CD4-positive, alpha-beta T cell (primary cell): ENCODE measurements at places on chromosomes 7 and 10.

DNA sequence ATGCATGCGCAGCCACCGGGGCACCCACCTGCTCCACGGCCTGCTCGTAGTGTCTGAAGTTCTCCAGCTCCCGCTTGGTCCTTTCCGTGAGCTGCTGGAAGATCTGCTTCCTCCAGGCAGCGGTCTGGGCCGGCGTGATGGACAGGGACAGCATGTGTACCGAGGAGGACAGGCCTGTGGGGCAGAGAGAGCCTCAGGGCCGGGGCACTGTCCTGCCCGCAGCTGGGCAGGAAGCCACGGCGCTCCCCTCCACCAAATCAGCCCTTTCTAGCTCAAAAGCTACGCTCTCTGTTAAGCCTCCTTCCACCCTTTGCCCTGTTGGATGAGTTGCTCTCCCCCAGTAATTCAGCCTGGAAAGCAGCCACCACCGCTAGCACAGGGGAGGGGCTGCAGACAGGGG is 19.2 kb downstream of the TECPR1 start:
- DNase-seq, result no peak

DNA sequence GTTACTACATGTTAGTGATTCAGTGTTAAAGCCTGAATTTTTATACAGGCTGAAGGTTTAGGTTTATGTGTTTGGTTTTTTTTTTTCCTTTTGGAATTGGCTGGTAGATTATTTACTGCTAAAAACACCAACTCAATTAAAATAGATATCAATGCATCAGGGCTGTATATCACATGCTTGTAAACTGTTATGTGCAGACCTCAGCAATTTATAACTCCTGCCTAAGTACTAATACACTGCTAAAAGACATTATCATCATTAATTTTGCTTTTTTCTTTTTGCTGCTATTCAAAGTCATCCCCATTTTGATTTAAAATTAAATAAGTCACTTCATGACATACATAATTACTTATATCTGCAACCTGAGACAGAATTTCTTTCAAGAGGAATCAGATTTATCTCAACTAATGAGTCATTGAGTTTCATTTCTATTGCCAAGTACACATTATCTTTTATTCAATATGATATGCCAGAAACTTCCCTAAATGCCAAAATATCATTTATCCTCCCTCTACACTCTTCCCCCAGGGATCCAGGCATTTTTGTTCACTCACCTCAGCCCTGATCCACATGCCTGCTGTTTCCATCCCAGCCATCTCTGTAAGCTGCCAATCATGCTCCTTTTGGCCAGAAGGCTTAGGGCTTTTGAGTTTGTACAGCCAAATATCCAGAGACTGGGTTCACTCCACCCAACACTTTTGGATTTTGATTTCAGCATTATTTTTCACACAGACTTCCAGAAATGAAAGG is 98.5 kb downstream of the POLR1F start:
- DNase-seq, result no peak

- no peak for DNase-seq
These were observed 194.2 kb downstream of the SNX13 start for GRCh38 chr7:17746020-17746530.

DNA sequence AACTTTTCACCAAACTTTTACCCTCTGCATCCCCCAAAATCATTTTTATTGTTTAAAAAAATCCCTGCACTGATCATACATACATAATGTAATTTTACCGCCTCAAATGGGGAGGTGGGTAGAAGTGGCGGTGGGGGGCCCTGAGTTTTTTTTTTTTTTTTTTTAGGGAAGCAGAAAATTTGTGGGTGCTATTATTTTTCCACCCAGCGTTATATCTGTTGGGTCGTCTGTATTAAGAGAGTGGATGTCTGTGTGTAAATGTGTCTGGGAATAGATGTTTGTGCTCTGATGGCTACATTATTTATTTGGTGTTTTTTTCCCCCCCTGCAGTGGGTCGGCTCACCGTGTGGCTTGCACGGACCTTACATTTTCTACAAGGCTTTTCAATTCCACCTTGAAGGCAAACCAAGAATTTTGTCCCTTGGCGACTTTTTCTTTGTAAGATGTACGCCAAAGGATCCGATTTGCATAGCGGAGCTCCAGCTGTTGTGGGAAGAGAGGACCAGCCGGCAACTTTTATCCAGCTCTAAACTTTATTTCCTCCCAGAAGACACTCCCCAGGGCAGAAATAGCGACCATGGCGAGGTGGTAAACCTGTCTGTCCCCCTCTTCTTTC is 438 bp downstream of the ARID5B start:
- no peak for DNase-seq

GRCh38 chr7:8177109-8177933 is 84.6 kb downstream of the ICA1 start:
- DNase-seq, result peak; percentile 68

DNA sequence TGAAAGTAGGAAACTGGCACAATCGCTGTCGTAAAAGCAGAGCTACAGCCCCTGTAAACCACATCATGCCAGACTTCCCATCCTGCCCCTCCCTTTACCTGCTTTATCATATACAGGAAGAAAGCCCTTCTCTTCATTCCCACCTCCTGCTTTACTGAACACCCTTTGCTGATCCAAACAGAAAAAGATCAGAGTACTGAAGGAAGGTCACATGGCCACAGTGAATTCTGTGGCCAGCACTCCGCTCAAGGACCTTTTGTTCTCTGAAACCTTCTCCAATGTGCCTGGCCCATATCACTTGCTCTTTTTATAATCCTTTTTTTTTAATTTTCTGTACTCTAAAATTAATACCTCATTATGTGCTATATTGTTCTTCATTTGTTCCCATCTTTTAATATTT is 108.8 kb upstream of the LRGUK start:
- no peak for DNase-seq

DNA sequence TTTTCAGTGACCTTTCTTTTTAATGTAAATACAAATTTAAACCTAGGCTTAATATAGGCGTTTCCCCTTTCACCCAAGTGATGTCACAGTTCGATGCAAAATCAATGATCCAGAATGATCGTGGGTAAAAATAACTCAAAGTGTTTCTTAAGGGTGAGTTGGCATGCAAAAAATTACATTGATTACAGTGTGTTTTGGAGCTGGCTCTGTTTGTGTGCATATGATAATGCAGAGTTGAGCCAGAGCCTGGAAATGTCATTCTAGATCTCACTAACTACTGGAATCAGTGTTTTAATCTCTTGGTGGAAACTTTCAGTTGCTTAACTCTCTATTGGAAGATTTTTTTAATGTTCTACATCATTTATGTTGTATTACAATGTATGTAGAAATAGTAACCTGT is 72.5 kb upstream of the MXI1 start:
- DNase-seq, result no peak

GRCh38 chr7:80330434-80330833 is 181.4 kb downstream of the GNAT3 start:
- no peak for DNase-seq

DNA sequence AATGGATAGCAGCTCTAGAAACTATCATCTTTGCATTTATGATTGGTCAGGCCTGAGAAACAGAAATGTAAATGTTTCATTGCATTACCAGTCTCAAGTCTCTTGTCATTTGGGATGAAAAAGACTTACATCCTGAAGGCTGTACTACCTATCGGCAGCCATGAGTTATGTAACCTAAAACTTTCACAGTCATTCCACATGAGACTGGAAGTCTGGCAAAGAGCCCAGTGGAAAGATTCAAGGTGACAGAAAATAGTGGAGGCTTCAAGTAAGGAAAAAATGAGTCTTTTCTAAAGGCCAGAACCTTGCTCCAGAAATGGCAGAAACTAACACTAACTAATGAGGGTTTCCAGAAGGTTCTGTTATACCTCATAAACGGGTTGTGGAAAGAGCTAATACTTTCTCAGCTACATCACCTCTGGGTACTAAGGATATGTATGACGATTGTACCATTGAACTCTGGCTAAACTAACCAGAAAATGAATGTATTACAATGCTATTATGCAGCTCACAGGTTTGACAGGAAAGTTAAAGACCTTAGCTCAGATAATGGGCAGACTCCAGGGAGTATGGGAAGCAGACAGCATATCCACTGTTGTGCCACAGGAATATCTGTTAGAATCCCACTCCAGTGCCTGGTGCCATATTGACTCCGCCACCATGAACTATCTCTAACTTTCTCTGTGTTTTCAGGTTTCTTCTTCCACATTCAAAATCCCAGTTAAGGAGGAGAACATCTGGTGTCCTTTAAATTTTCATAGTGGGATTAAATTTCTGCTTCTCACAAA is 41.7 kb upstream of the DYNC1I1 start:
- DNase-seq, result no peak

GRCh38 chr7:17236603-17237002 is 61.8 kb upstream of the AHR start:
- no peak for DNase-seq

DNA sequence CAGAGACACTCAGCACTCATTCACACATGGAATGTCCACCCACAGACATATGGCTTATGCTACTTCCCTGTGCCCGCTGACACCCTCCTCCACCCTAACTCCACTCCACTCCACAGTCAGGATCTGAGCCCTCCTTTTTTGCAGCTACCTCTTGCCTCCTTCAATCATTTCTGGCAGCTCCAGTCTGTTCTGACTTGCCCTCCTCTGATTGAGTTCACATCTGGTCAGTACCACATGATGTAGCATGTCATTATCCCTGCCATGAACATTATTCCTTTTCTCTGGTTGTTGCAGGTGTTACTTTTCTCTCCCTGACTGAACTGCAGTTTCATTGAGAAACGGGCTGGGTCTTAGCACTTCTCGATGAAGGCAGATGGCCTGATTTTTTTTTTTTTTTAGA is 130.1 kb upstream of the EGR2 start:
- no peak for DNase-seq

DNA sequence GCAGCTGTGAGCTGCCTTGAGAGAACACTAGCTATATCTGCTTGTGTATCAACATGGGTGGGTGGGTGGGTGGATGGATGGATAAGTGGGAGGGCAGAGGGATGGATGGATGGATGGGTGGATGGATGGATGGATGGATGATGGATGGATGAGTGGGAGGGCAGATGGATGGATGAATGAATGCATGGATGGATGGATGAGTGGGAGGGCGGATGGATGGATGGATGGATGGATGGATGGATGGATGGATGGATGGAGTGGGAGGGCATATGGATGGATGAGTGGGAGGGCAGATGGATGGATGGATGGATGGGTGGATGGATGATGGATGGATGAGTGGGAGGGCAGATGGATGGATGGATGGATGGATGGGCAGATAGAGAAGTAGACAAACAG is 76.1 kb downstream of the MKI67 start:
- DNase-seq, result no peak

DNA sequence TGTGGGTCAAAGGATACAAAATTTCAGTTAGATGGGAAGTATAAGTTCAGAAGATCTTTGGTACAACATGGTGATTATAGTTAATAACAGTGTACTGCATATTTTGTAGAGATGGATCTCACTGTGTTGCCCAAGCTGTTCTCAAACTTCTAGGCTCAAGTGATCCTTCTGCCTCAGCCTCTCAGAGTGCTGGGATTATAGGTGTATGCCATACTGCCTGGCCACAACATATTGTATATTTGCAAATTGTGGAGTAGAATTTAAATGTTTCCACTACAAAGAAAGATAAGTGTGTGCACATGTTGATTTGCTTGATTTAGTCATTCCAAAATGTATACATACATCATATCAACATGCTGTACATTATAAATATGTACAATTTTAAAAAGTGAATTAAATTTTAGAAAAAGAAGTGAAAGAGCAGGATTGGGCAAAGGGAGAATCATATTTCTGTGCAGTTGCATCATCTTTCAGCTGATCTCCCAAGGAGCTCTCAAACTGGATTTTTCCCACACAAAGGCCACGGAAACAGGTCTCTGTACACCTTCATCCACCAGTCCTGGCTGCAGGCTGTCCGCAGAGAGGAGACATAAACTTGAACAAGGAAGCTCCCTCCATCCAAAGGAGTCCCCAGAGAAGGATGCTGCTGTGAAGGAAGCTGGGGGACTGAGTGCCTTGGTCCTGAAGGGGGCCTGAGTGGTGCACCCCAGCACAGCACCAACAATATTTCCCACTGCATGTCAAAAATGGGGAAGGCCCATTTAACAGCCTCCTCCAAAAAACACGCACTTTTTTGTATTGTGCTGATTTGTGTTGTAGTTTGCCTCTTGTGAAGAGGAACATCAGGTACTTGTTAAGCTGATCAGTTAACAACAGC is 217.1 kb upstream of the GHITM start:
- DNase-seq, result no peak

DNA sequence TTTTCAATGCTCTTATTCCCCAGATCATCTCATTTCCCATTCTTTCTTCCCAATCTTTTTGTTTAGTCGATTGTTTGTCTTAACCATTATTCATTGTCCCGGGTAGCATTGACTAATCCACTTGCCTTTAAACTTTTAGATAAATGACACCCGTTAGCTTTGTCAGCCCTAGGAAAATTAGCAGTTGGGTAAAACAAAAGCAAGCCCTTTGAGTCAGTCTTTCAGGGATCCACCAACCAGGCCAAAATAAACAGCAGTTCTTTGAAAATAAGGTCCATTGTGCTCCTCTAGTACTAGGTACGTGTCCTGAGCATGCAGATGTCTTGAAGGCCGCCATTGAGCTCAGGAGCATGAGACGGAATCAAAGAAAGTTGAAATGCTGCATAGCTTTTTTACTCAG is 369.7 kb upstream of the MYO3A start:
- no peak for DNase-seq

DNA sequence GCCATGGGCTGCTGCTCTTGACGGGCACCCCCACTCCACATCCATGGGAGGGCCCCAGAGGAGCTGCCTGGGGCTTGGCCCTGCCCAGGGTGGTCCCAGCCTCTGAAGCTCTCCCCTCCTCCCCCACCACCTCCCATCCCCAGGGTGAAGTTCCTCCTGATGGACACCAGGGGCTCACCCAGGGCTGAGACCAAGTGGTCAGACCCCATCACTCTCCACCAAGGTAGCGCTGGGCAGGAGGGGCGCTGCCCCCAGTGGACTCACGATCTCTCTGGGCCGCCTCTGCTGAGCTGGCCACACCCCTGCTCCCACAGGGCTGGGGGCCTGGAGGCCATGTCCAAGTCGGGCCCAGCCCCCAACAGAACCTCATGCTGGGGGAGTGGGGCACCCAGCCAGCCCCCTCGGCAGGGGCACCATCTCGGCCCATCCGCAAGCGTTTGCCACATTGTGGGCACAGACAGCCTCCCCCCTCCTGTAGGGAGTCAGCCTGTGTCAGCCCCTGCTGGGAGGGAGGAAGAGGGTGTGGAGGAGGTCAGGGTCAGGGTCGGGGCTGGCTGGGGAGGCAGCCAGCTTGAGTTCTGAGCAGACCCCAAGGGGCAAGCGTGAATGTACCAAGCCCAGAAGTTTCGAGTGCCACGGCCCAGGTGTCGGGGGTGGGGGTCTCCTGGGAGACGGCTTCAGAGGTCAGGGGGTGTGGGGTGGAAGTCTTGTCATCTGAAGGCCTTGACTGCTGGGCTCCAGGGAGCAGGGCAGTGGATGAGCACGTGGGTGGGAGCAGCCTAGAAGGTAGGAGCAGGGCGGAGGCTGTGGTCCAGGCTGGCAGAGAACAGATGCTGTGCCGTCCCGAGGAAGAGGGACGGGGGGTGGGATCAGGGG is 2.8 kb downstream of the UPK3B start:
- DNase-seq, result no peak

DNA sequence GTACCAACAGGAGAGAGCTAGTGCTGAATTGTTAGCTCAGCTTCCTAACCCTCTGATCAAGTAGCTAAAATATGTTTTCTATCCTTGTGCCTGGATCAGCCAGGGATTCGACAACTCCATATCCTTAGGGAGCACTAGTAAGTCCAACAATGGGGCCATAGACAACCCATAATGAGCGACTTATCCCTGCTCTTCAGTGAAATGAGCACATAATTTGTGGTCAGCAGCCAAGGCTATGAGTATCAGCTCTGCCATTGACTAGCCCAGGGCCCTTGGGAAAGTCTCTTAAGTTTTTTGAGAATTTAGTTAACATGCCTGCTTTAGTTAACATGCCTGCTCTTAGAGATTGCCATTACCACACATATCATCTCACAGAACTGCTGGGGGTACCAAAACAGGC is 39.3 kb downstream of the COL1A2 start:
- DNase-seq, result no peak
